ENCODE measurements at places on chromosomes 5 and 9. TPM values are rescaled to one million over a fixed set of nuclear protein-coding genes. Genes with fewer than 3 reads are reported as not detected.
A peak's percentile ranks its signal among the peaks of the same experiment; 100 is the strongest.

GRCh38 chr5:96790961-96791504 lies 16.7 kb downstream of the ERAP1 start:
- DNase-seq: peak; percentile 53

DNA sequence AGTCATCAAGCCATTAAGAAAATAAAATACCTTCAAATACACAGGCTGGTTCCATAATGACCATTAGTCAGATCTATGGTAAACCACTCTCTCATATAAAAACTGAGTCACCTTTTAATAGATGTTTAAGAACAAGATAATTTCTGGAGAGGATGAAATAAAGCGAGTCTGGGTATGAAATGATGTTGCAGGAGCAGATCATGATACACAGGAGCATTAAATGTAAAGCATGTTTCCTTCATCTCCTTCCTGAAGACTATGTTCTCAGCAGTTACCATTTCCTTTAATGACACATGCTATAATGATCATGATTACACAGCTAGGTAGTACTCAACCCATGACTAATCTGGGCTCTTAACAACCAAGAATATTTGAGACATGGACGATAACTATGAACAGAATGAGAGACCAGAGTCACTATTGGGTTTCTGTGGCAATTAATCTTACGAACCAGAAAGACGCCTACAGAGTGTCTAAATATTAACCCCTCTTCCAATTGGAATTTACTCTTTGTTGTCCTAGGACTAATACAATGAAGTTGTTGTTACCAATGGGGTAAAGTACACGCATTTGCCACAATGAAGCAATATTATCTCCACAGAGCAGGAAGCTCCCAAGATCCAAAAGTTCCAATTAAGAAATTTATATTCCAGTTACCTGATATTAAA lies 105.6 kb downstream of the NR6A1 start:
- no peak for DNase-seq

DNA sequence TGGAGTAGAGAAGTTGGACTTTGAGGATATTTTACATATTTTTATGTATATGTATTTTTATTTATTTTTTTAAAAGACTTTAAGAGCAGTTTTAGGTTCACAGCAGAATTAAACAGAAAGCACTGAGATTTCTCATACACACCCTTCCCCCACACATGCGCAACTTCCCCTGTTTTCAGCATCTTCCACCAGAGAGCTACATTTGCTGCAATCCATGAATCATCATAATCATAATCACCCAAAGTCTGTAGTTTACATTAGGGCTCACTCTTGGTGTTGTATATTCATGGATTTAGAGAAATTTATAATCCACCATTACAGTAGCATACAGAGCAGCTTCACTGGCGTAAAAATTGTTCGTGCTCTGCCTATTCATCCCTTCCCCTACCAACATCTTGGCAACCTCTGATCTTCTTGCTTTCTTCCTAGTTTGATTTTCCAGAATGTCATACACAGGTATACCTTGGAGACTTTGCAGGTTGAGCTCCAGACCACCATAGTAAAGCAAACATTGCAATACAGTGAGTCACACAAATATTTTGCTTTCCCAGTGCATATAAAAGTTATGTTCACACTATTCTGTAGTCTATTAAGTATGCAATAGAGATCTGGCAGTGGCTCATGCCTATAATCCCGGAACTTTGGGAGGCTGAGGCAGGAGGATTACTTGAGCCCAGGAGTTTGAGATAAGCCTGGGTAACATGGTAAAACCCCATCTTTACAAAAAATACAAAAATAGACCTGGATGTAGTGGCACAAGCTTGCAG lies 9.6 kb upstream of the CCDC171 start:
- no peak for DNase-seq

DNA sequence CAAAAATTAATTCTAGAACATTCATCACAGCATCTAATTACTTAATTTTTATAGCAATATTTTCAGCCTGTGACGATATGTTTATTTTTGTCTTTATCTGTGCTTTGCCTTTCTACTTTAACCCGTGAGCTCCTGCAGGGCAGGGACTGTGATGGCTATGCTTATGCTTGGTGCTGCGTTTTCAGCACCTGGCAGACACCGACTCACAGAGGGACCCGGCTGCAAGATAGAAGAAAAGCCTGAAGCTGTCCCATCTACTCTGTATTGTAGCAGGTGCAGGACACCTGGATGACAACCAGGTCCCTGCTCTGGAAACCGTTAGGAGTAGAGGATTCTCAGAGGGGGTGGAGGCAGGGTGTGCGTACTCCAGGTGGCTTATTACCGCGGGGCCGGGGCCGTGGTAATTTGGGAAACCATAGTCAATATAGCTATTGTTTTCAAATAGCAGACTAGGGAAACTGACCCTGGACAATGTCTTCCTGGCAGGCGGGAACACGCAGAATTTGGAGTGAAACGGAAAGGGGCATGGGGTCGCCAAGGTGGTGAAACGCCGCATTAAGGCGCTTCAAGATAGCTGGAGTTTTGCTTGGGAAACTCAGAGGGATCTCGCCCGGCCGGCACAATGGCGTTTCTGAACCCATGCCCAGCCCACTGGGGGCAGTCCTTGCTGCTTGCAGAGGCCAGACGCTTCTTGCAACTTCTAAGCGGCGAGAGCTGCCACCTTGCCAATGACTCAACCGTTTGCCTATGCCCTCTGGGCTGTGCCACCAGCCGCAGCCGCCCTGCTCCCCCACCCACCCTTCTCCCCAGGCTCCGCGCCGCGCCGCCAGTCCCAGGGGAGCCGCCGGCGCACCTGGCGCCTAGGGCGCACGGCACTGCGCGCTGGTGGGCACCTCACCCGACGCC lies 140.1 kb upstream of the PALM2AKAP2 start:
- DNase-seq: peak; percentile 60

ROR2 gene
- 20.1 TPM for total RNA-seq

- no peak for DNase-seq
Measured at GRCh38 chr5:157478726-157479125, 18.7 kb downstream of the NIPAL4 start.

CTNNA1 gene
- 305 TPM for total RNA-seq

CARTPT gene
- not detected for total RNA-seq

GRXCR2 gene
- total RNA-seq: not detected

GRCh38 chr5:158435161-158435616 lies 576.2 kb upstream of the CLINT1 start:
- DNase-seq: no peak

DNA sequence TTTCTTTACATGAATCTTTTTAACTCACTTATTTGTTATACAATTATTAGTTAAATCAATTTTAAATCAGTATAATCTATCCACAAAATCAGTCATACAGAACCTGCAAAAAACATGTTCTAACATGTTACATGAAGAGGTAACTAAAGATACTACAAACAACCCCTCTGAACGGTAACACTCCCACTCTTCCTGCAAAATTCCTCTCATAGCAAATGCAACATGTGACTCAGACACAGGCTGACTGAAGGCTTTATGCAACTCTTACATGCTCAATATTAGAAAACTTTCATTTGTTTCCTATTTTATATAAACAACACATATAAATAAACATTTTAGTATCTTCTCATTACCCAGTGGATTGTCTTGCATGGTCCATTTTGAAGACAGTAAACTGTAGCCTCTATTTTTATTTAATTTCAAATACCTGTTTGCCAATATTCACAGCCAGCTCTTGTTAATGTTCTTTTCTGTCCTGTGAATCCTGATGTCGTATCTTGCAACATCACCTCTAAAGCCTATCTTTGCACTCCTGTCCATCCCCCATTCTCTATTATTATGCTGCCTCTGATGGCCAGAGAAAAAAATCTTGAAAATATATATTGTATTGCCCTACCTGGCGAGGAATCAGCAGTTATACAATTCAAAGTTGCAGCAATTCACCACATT lies 100.5 kb upstream of the CCDC152 start:
- DNase-seq: no peak

- DNase-seq: no peak
Measured at GRCh38 chr5:138694146-138694545, 59.1 kb upstream of the CTNNA1 start.

FOXD4L5 gene
- 0.19 TPM for total RNA-seq

SPINK13 gene
- total RNA-seq: not detected

NPDC1 gene
- total RNA-seq: 31.3 TPM

- no peak for DNase-seq
Measured at GRCh38 chr5:59117320-59117719, 534.4 kb downstream of the RAB3C start.

- no peak for DNase-seq
Measured at GRCh38 chr5:145853781-145854376, 18.7 kb upstream of the PRELID2 start.

NR2F1-AS1 gene
- total RNA-seq: 8.3 TPM

GRCh38 chr5:147859962-147860640 lies 18.4 kb upstream of the SCGB3A2 start:
- no peak for DNase-seq

DNA sequence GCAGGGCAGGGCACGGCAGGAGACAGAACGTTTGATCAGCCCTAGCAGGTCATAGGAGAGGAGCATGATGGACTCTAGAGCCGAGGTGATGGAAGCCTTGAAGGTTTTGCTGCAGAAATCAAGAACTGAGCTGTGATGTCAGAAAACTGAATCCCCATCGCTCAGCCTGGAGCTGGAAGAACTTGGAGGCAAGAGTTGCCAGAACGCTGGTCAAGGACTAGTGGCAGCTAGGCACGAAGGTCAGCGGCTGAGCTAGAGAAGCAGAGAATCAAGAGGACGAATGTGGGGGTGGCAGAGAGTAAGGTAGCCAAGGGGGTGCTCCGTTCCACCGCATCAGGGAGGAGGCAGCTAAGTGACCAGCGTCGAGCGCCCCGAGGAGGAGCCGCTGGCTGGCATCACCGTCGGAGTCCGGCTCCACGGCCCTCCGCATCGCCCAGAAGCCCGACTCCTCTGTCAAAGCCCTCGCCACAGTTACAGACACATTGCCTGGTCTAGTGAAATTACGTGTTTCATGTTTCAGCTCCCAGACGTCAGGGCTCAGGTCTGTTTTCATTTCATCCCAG lies 1.2 kb upstream of the GALNT10 start:
- peak; percentile 45 for DNase-seq

TMEM171 gene
- total RNA-seq: not detected

GRCh38 chr5:176644294-176644693 lies 3.0 kb upstream of the TSPAN17 start:
- peak; percentile 64 for DNase-seq

SERF1A gene
- 27.8 TPM for total RNA-seq

GRCh38 chr9:18722882-18723281 lies 248.9 kb downstream of the ADAMTSL1 start:
- no peak for DNase-seq

SNCAIP gene
- total RNA-seq: 5.4 TPM

- DNase-seq: peak; percentile 43
Measured at GRCh38 chr5:180649297-180650039, at the start of gene FLT4. TSS of gene FLT4 (minus strand) at chr5:180649600. CDS start at chr5:180649545, 55 bp downstream.

- DNase-seq: peak; percentile 25
Measured at GRCh38 chr5:2579126-2579525, 172.4 kb downstream of the IRX2 start.

- DNase-seq: no peak
Measured at GRCh38 chr9:110129425-110129824, 78.5 kb downstream of the C9orf152 start.

C9orf43 gene
- 0.50 TPM for total RNA-seq

DNA sequence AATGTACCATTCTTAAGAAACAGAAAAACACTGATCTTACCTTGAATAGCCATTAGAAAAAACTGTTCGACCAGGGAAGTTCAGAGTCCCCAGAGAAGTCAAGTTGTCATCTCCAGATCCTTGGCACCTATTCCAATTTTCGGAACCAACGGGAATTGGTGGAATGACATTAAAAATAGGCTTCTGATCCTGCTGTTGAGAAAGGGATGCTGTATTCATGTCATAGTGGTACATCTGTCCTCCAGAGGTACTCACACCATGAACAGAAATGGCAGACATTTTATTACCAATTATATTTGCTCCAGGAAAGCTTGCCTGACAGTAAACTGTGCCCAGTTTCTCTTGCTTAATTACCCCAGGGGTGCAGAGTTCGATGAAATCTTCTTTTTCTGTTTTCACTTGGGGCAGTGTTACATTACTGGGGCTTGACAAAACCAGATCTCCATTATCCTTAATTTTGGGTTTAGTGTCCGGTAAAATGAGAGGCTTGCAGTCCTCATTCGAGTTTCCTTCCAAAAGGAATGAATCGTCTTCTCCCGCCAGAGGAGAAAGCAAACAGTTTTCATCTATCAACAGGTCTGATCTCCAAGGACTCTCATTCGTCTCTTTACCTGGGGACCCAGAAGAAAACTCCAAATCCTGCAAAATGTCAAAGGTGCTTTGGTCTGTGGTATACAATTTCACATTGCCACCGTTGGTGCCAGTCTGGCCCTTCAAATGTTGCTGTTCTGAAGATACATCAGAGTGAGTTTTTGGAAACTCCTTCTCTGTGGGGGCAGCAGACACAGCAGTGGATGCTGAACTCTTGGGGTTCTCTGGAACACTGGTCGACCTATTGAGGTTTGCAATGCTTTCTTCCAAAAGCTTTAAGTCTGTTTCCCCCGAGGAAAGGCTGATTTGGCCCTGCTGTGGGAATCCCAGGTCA lies 3.6 kb downstream of the NR3C1 start:
- DNase-seq: no peak

DNA sequence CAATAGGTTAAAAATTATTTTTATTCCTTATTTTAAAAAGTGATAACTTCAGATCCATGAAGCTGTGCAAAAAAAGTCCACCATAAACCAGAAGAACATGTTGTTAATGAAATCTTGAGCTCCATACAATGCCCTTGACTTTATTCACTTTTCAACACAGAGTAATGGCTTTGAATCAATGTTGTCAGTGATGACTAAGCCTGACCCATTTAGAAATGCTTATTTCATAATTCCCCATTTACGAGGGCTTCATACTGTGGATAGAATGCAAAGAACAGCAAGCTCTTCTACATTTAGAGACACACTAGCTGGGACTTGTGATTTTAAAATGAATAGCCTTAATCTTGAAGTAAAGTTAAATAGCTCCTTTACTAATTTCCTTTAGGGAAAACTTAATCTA lies 25.7 kb upstream of the IL9 start:
- no peak for DNase-seq

DNA sequence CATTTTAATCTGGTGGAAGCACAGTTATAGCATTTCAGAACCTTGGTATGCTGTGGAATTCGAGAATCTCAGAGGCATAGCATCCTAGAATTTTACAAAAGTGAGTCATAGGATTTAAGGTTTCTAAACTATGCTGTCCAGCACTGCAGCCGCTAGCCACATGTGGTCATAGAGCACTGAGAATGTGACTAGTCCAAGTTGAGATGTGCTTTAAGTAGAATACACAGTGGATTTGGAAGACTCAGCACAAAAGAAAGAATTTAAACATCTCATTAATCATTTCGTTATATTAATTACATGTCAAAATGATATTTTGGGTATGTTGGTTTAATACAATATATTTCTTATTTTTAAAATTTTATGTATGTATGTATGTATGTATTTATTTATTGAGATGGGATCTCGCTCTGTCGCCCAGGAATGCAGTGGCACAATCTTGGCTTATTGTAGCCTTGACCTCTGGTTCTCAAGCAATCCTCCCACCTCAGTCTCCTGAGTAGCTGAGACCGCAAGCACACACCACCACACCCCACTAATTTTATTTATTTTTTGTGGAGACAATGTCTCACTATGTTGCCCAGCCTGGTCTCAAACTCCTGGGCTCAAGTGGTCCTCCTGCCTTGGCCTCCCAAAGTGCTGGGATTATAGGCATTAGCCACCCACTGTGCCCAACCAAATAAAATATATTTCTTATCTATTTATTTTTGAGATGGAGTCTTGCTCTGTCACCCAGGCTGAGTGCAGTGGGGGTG lies 20.4 kb upstream of the RPS14 start:
- DNase-seq: no peak

SPINK6 gene
- total RNA-seq: not detected
